Activated gamma-delta T cell treated with anti-CD3 and anti-CD28 coated beads, Interleukin-2, amount 50 U/mL, for 16 hours (primary cell): ENCODE measurements at places on chromosomes 2 and 18.

GRCh38 chr2:108069515-108070310 lies 83.4 kb downstream of the SLC5A7 start:
- no peak for DNase-seq

DNA sequence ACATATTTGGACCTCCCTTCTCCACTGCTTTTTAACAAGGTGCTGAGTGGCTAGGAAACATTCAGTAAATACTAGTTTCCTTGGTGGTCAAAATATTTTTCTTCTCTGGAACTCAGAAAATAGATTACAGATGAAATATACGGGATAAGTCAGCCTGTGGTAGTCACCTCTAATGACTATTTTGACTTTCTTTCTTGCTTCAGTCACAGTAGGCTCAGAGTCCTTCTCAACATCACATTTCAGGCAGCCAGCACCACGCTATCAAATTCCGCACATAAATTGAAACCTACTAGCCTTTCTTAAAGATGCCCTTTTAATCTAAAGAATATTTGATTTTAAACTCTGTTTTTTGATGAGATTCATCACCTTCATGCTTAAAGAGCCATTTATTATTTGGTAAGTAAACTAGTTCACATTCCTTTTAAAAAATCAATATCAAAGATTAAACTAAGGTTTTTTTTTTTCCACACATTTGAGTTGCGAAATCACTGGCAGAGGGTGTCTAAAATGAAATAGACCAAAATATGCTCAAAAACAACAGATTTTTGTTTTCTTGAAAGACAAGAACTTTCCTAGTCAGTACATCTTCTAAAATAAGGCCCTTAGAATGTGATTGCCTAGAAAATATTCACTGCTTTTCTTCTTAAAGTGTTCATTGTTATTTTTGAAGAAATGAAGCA lies 181.5 kb downstream of the NRXN1 start:
- no peak for DNase-seq

DNA sequence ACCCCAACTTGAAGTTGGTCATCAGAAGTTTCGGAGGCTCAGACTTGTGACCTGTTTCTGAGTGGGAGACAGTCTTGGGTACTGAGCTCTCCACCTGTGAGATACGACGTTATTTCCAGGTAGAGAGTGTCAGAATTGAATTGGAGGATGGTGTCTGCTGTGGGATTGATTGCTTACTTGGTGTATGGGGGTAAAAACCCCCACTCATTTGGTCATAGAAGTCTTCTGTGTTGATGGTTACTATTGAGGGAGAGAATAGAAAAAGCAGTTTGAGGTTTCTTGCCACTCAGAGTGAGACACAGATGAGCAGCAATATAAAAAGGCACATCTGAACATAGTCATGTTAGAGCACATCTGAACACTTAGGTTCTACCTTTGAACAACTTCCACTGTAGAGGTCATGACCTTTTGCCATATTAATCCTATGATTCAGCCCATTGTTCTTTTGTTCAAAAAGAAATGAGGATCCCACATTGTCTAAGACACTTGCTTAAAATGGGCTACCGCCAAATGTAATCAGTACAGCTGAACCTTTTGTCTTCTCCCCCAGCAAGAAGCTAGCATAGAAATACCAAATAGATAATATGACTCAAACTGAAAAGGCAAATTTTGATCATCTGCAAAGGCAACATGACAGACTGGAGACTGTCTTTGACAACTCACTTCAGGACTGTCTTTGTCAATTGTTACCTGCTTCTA lies 73.3 kb downstream of the NAB1 start:
- no peak for DNase-seq

- no peak for DNase-seq
These were observed 31.3 kb upstream of the TMEM131 start for GRCh38 chr2:98026927-98027522.

DNA sequence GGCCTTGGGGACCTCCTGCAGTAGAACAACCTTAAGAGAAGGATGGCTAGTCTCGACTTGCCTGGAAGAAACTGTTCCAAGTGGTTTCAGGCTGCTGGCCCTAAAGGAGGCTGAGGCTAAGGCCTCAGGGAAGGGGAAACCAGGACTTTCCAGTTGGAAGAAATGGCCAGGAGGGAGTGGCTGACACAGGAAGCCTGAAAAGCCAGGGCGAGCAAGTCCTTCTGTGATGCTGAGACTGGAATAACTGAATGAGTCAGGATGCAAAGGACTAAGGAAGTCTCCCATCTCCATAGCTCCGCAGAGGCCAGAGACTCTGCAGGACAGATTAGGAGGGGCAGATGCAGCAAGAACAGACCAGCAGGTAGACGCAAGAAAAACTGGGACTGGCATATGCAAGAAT lies 7.4 kb downstream of the HTRA2 start:
- DNase-seq = no peak

DNA sequence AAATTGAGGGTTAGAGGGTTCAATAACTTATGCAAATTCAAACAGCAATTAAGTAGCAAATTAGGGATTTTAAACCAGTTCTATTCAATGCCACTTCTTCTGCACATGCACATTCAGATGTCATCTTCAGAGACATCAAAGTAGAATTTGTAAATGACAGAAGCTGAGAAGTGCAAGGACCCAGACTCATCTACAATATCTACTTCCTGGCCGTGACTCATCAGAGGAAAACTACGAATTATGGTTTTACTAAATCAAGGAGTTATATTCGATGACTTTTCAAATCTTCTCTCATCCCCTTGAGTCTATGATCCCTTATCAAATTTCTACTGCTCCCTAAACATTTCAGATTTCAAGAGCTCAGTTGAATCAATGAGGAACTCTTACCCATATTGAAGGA lies 20.0 kb upstream of the STAT4 start:
- DNase-seq = no peak

DNA sequence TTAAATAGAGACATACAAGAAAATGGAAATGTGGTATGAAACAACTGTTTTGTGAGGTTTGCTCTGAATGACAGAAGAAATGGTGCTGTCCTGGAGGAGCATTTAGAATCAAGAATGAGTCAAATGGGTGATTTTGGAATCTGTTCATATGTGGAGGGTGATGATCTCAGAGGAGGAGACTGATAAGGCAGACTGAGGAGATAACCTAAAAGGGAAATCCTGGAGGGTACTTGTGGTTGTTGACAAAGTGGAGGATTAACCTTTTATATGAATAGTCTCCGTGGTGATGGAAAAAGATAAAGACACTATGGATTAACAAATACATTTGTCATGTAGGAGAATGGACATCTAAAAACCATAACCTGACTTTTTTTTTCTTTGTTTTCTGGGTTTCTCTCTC lies 74.1 kb downstream of the MMADHC start:
- DNase-seq = no peak

DNA sequence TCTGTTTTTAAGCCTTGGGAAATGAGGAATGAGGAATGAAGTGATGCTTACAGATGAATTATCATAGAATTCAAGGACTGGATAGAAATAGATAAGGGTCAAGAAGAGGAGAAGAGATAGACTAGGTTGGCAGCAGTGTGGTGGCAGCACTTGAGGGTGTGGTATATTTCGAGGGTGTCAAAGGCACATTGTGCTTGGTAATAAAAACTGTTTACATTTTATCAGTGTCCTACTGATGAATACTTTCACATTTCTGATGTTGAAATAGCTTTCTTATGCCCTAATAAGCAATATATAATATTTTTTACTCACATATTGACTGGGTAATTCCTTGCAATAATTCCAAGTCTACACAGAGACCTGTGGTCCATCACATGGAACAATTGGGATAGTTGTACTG lies 3.4 kb downstream of the TFPI start:
- DNase-seq = no peak
